ENCODE measurements at places on chromosomes 7 and 10.
A peak's percentile ranks its signal among the peaks of the same experiment; 100 is the strongest.

DNA sequence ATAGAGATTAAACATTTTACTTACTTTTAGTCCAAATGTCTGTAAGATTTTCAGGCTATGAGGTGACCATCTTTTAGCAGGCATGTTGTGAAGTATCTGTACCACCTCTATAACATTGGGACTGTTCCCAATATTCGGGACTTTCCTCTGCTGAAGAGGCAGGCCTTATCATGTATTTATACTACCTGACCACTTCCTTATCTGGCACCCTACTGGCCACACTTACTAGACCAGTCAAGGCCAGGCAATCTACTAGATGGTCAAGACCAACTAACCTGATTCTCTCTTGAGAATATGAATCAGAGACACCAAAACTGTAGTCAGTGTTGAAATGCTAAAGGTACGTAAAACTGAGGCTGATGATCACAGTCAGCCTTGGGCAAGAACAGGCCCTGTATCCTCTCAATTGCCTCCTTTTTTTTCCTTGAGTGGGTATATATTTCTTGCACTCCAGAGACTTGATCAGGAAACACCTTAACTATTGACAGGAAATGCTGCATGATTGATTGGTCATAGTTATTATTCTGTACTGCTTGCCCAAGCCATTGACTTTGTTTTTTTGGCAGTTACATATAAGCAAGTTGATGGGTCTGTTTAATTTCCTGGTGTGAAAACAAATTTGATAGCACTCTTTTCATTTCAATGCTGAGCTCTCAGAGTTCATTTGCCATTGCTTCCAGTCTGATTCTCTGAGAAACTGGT is 5.2 kb upstream of the PRKAR2B start:
- no peaks in the 10 kb centered on the region for H3K36me3 ChIP-seq
- no peak overlapping the region for H3K27ac ChIP-seq
- H3K27me3 ChIP-seq, result peaks cover 6% of the 10 kb centered on the region
- no peak for DNase-seq
- H3K4me1 ChIP-seq, result peaks cover 3% of the 10 kb centered on the region

DNA sequence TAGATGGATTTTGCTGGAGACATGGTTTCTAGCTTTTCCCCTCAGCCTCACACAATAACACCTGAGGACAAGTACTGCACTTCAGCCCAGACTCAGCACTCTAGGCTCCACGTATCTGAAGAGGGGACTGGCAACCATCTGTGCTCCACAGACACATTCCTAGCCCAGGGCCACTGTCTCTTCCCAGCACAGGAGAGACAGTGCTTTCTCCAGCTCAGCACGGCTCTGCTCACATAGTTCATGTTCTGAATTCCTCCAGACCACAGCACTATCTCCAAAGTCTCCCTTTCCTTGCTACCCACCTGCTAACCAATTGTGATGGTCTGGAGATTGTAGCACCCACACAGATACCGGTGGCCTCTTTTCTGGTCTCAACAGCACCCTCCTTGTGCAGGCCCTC is 114.5 kb downstream of the HTR7 start:
- H3K27me3 ChIP-seq, result peaks cover 3% of the 10 kb centered on the region
- no peak overlapping the region for H3K27ac ChIP-seq
- H3K4me1 ChIP-seq, result no peaks in the 10 kb centered on the region
- H3K36me3 ChIP-seq, result no peaks in the 10 kb centered on the region

- H3K36me3 ChIP-seq, result no peaks in the 10 kb centered on the region
- peaks cover 8% of the 10 kb centered on the region for H3K4me1 ChIP-seq
- no peak for DNase-seq
- no peak overlapping the region for H3K27ac ChIP-seq
- H3K27me3 ChIP-seq, result peaks cover 12% of the 10 kb centered on the region
These were observed 1160.1 kb downstream of the GATA3 start for GRCh38 chr10:9214618-9215017.

DNA sequence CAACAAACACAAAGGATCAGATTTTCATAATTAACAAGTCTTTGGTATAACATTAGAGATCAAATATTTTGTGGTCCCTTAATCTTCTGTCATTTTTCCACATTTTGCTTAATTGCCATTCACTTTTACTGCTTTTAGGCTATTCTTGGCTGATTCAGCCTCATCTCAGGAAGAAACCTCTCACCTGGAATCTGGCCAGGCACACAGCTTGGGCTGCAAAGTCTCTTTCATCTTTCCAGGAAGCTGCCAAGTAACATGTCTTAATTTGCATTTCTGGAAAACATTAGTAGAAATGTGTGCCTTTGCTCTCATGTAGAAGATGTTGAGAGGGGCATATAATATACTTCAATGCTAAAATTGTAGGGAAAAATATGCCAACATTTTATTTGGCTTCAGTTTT is 174.2 kb upstream of the STEAP4 start:
- no peak overlapping the region for H3K4me3 ChIP-seq
- H3K36me3 ChIP-seq, result no peaks in the 10 kb centered on the region
- no peak overlapping the region for H3K27ac ChIP-seq
- no peaks in the 10 kb centered on the region for H3K27me3 ChIP-seq
- no peak for DNase-seq

GRCh38 chr7:47538846-47539311 is 43.0 kb downstream of the TNS3 start:
- DNase-seq, result no peak
- H3K27me3 ChIP-seq, result peaks cover 15% of the 10 kb centered on the region
- peaks cover 5% of the 10 kb centered on the region for H3K4me1 ChIP-seq

DNA sequence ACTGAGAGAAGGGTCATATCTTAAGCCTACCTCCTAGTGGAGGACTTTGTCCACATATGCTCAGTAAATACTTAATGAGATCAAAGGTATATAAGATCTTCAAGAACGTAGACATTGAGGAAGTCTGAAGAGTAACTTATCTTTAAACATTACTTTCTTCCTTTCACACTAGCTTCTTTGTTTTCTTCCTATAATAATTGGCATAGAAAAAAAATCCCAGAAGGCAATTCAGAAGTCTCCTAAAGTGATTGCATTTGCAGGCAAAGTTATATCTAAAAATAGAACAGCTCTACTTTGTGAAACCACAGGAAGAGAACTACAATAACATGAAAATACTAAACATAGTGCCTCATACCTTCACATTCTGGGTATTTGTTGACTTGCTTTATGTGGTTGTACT is 150.4 kb downstream of the PPP1R3A start:
- no peaks in the 10 kb centered on the region for H3K36me3 ChIP-seq
- no peak overlapping the region for H3K27ac ChIP-seq
- no peaks in the 10 kb centered on the region for H3K4me1 ChIP-seq
- no peak for DNase-seq

DNA sequence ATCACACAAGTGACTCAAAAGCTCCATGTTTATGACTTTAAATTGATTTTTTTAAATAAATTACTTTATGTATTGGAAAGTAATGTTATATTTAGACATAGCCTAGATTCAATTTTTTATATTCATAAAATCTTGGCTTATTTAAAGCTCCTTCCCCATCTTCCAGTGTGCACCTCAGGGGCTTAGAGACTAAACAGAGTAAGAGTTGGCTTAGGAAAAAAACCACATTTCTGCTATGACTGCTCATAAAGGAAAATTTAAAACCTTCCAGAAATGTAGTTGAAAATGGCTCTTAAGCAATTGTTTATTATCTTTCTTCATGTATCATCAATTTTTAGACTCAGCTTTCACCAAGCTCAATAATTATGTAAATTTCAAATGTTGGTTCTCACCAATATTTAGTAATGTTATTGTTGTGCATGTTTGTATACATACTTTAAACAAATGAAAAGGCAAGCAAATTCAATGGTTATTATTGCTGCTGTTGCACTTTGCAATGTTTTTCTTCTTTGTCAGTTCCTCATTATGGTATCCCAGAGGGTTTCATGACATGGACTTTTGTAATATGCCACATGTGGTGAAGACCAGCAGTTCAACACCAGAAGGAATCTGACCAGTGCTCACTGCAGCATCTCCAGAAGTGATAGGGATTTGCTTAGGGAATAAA is 700.1 kb upstream of the ANKRD30A start:
- H3K27ac ChIP-seq, result no peak overlapping the region
- H3K27me3 ChIP-seq, result no peaks in the 10 kb centered on the region
- H3K36me3 ChIP-seq, result no peaks in the 10 kb centered on the region
- DNase-seq, result no peak

DNA sequence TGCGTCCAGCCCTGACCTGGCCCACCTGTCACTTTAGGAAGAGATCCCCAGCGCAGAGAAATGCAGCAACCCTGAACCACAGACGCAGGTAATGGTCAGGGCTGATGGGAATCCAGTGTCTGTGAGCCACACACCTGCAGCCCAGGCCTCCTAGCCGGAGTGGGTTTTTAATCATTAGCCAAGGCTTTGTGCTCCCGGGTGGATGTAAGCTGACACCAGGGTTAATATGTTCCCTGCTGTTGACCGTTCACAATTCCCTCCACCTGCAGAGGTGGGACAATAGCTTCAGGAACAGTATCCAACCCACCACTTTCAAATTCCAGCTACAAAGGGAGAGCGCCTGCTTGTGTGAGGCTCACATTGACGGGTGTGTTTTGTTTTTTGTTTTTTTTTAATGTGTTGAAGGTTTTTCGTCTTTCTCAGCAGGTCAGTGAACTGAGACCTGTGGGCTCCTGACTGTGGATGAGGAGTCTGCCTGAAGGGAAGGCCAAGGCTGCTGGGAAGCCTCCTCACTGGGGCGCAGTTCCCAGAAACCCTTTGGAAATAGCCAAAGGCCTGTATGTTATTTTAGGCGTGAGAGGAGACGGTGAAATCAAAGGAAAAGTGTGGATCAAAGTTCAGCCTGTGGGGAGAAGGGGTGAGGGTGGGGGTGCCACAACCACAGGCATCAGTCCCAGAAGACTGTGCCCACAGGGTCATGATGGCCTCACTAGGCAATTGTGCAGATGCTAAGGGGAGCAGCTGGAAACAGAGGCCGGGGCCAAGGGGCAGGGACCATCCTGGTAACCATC is 111.1 kb downstream of the TNS3 start:
- H3K27ac ChIP-seq, result no peak overlapping the region
- no peaks in the 10 kb centered on the region for H3K4me1 ChIP-seq
- DNase-seq, result no peak
- H3K4me3 ChIP-seq, result no peak overlapping the region
- no peaks in the 10 kb centered on the region for H3K36me3 ChIP-seq

DNA sequence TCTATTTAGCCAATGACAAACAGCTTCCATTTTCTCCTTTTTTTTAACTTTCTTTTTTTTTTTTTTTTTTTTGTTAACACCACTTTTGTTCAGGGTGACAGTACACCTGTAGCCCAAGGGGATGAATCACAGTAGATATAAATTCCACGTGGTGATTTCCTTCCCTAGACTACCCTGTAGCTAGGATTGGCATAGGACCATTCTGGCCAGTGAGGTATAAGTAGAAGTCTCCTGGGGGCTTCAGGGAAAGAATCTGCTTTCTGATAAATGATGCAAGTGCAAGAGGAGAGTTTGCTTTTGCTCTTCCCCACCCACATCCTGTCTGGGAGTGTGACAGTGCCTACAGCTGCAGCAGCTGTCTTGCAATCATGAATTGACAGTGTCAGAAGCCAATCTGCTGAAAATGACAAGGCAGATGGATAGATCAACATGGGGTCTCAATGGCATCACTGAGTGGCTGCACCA is 63.2 kb upstream of the TOMM7 start:
- H3K4me1 ChIP-seq, result peaks cover 35% of the 10 kb centered on the region
- H3K4me3 ChIP-seq, result peak overlapping the region; percentile 61
- DNase-seq, result peak; percentile 47
- peak overlapping the region; percentile 89 for H3K27ac ChIP-seq
- no peaks in the 10 kb centered on the region for H3K27me3 ChIP-seq

DNA sequence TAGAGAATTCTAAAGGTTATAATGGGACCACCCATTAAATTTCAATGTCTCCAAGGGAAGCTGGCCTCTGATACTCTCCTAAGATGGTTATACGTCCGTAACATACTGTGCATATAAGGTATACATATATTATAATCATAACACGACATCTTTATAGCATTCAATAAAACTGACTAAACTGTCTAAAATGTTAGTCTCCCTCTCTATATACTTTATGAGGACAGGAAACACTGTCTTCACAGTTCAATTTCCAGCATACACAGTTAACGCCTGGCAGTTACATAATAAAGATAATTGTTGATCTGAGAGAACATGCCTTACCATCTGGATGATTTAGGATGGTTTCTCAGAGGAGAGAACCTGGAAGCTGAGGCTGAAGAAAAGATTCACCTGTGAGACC is 1.2 kb upstream of the ORC5 start:
- peaks cover 11% of the 10 kb centered on the region for H3K36me3 ChIP-seq
- H3K27ac ChIP-seq, result no peak overlapping the region
- no peak for DNase-seq
- H3K4me3 ChIP-seq, result peak overlapping the region; percentile 92

DNA sequence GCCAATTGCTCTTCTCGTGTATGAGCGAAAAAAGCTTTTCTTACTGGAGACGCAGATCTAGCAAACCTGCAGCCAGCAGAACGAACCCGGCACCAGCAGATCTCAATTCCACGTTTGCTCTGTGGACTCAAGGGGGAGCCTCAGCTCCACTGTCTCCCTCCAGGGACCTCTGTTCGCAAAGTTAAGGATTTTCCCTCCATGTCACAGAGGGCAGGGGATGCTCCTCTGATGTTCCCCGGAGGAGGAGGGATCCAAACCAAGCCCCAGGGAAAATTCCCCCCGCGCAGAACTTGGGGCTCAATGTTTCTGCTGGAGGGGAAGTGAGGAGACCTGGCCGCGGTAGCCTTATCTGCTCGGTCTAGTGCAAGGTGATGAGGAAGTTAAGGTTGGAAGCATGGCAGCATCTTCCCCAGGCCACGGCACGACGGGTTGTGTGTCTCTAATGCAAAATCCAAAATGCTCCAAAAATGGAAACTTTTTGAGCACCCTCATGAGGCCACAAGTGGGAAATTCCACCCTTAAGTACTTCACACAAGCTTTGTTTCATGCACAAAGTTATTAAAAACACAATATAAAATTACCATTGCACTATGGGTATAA is 9.0 kb downstream of the IQCE start:
- no peak overlapping the region for H3K27ac ChIP-seq
- H3K36me3 ChIP-seq, result no peaks in the 10 kb centered on the region
- no peaks in the 10 kb centered on the region for H3K27me3 ChIP-seq
- peaks cover 10% of the 10 kb centered on the region for H3K4me1 ChIP-seq
- no peak for DNase-seq

GRCh38 chr10:49356181-49356580 is 39.7 kb downstream of the DRGX start:
- no peak for DNase-seq
- no peaks in the 10 kb centered on the region for H3K27me3 ChIP-seq
- no peak overlapping the region for H3K4me3 ChIP-seq
- no peak overlapping the region for H3K27ac ChIP-seq

- peaks cover 59% of the 10 kb centered on the region for H3K4me1 ChIP-seq
- H3K27me3 ChIP-seq, result no peaks in the 10 kb centered on the region
- peak overlapping the region; percentile 94 for H3K27ac ChIP-seq
- H3K4me3 ChIP-seq, result peak overlapping the region; percentile 60
- no peak for DNase-seq
- no peaks in the 10 kb centered on the region for H3K36me3 ChIP-seq
These were observed 27.3 kb upstream of the HERPUD2 start for GRCh38 chr7:35722054-35722849.
